ENCODE measurements at places on chromosomes 11 and 22.

DNA sequence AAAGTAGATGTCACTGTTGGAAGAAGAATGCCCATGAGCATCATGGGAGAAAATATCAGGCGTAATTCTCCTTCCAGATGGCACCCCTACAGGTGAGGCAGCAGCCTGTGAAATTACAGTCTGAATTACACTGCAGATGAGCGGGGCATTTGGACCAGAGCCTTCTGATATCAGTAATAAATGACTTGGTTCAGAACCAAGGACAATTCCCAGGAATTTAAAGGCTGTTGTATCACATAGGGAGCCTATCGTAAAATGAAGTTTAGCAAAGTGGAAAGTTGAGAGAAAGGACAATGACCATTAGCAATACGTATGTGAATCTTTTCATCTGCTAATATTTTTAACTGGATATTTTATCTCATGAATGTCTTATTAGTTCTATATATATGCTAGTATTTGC lies 61.3 kb downstream of the PRMT3 start:
- no peak for DNase-seq

DNA sequence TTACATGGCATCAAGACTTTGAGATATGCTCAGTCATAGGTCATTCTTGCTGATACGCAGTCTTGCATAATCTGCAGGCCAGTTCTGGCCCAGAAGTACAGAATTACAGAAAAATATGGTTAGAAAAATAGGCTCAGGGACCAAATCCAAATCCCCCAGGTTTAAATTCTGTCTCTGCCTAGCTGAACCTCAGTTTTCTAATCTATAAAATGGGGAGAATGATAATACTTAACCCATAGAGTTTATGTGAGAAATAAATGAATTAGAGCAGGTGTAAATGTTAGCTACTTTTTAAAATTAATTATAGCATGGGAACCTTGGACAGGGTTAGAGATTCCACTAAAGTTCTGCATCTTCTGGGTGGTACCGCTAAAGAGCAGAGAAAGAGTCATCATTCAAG lies 52.3 kb upstream of the FAM181B start:
- DNase-seq: no peak

DNA sequence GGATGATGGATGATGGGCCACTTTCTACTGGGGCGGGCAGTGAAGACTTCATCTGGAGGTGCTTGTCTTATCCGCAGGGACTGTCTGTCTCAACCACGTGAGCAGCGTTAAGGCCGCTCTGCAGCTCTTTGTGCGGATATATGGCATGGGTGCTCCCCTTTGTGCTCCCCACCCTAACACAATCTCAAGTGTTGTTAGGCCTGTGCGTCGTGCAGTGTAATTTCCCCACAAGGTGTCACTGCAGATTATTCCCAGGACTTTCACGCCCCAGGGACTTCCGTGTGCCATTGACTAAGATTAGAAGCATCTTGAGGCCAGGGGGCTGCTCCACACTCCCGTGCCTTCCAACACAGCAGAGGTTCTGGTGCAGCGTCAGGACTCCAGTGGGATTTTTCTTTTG lies 65.3 kb downstream of the TBC1D22A start:
- DNase-seq: no peak

DNA sequence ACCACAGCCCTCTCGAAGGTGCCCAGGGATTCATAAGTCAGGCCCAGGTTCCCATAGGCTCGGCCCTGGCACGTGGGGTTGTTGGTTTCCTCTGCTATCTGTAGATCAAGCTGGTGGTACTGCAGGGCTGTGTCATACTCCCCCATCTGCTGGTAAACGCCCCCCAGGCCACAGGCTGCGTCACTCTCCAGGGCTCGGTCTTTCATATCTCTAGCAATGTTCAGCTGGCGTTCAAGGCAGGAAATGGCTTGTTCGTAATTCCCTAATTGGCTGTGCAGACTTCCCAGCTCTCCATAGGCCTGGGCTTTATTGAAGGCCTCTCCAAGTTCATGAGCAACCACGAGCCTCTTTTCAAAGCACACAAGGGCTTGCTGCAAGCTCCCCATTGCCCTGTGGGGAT lies 186.4 kb upstream of the PITPNB start:
- DNase-seq: no peak

DNA sequence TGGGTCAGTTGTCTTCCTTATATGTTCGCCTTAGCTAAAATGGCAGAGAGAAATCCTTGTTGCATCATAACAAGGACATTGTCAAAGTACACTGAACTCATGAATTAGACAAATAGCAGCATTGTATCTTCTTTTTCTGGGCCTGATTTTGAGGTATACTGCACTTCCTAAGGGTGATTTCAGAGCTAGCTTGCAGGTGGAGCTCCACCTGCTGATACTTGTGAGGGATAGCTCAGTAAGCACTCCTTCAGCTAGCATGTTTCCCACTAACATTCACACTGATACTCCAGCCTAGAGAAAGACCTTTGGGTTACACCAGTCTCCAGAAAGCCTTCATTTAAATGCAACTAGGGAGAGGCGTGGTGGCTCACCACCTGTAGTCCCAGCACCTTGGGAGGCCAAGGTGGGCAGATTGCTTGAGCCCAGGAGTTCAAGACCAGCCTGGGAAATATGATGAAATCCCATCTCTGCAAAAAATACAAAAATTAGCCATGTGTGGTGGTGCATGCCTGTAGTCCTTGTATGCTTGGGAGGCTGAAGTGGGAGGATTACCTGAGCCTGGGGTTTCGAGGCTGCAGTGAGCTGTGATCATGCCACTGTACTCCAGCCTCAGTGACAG lies 29.8 kb downstream of the JAM3 start:
- no peak for DNase-seq

DNA sequence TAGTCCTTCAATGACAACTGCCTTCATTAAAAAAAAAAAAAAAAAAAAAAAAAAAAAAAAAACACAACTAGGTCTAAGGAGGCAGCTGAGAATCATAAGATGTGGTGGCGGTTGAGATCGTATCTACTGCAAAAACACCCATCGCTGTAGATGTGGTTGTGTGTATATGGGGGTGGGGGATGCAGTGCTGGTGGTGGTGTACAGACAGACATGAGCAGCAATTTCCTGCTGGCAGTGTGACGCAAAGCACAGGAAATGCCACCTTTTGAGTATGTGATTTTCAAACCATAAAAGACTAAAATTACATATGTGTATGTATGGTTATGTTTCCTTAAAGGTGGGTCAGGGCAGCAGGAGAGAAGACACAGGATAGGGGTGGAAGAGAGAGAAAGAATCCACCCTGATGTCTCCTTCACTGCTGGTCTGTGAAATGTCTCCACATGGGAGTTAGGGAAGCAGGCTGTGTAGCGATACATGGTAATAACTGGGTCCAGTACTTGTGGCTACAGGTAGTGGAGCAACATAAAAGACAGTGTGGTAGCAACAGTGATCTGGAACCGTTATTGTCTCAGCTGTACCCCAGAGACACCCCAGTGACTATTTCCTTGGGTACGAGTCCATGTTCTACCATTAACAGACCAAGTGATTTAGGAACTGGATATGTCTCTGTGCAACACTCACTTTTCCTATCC lies 57.9 kb downstream of the SYTL2 start:
- no peak for DNase-seq

DNA sequence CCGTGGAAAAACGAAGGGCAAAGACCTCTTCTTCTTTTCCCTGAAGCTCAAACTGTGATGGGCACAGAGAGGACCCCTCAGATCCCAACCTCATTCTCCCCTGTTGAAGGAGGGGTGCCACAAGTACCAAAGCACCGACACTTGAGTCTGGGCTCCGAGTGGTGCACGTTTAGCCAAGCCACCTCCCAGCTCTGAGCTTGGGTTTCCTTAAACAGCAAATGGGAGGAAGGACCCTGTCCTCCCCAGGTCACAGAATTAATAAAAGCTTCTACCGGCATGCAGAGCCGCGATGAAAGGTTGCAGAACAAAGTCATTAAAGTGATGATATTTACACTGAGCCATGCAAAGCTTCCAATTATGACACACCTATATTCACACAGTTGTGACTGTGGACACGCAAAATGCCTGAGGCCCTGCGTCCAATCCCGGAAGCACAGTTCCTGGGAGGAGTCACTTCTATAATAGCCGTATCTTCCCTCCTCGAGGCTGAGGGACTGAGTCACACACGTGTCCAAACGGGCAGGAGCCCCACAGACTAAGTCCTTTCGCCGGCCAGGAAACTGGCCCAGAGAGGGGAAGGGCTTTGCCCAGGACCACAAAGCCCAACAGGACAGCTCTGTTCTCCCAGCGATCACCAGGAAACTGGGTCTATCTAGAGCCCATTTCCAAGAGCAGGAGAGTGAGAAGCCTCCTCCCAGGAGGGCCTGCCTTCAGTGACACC lies 922 bp upstream of the CSNK1E start:
- DNase-seq: peak; percentile 53

GRCh38 chr22:50019316-50019715 lies 6.8 kb upstream of the IL17REL start:
- DNase-seq: no peak

DNA sequence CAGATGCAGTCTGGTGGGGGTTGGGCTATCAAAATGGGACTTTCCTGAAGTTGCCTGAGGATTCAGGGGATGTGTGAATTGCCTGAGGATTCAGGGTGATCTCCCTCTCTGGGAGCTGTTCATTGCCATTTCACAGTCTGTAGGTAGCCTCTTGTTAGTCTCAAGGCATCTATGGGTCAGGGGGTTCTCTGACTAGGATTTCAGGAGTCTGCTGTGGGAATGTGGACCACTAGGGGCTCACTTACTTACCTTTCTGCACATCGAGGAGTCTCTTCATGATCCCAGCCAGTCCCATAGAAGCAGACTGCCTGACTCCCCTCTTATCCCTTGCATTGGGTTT lies 54.0 kb downstream of the KCNQ1OT1 start:
- DNase-seq: no peak
